Dermis blood vessel endothelial cell (primary cell): ENCODE measurements at places on chromosomes 12 and 14.
A peak's percentile ranks its signal among the peaks of the same experiment; 100 is the strongest.

- DNase-seq: no peak
These were observed 232.6 kb downstream of the EPS8 start for GRCh38 chr12:15556411-15557102.

- DNase-seq: no peak
These were observed 234.2 kb downstream of the TTC8 start for GRCh38 chr14:89058697-89059096.

DNA sequence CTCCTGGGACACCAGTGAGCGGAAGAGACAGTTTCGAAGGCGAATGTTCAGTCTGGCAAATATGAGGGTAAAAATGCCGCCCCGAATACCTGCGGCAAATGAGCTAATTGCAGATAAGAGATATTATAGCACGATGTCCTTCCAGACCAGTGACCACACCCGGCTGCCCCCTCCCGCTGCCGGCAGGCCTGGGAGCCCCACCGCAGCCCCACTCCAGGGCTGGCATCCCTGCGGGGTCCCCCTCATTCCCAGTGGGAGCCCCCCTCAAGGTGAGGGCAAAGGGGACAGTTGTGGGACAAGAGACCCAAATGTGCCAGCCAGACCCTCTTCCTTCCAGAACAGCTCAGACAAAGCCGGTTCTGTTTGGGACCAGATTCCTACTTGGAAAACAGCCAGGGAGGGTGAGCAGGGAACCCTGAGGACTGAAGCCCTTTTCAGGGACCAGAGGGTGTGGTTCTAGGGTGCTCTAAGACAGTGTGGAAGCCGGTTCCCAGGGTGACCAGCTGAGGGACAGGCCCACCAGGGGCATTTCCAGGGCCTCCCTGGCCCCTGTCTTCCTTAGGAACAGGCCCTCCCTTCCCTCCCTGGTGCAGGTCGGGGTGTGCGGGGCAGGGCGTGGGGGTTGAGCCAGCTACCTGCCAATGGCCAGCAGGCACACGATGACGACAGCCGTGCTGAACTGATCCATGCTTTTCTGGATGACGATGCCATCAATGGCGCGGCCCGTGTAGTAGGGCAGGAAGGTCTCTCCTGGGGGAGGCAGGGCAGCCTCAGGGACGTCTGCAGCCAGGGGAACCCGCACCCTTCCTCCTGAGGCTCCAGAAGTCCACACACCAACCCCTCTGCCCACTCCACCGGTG lies 16.2 kb downstream of the ABCB9 start:
- no peak for DNase-seq

GRCh38 chr14:92586963-92587699 lies 73.5 kb downstream of the RIN3 start:
- DNase-seq: no peak

DNA sequence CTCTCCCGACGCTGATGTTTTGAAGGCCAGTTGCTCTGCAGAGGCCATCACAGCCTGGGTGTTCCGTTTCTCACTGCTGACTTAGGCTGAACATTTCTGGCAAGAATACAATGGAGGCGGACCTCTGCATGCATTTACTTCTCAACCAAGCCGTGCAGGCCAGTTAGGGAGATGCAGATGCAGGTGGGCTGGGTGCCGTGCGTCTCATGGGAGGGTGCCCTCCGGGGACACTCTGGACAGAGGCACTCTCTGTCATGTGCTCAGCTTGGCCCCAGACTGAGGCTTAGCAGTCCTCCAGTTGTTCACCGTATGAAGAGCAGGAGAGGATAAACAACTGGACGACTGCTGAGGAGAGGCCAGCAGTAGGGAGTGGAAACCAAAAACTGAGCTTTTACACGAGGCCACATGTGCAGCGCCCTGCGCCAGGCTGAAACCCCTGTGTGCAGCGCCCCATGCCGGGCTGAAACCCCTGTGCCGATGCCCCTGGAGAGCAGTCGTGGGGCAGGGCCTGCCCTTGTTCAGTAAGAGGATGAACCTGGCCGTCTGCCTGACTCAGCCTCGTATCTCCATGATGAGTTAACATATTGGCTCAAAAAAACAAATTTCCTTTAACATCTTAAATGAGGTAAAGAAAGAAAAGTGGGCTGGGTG lies 32.3 kb downstream of the DDX51 start:
- DNase-seq: no peak

GRCh38 chr12:111664961-111665865 lies 20.5 kb downstream of the BRAP start:
- DNase-seq: no peak

DNA sequence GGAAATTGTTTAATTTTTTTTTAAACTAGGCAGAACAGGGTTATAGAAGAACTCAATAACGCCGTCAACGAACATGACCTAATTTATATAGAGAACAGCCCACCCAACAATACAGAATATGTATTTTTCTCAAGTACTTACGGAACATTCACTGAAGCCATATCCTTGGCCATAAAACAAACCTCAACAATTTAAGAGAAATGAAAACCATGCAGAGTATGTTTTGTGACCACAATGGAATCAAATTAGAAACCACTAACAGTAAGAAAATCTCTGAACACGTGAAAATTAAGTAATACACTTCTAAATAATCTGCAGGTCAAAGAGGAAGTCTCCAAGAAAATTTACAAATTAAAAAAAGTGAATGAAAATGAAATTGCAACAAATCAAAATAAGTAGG lies 9.4 kb downstream of the SART3 start:
- DNase-seq: no peak

DNA sequence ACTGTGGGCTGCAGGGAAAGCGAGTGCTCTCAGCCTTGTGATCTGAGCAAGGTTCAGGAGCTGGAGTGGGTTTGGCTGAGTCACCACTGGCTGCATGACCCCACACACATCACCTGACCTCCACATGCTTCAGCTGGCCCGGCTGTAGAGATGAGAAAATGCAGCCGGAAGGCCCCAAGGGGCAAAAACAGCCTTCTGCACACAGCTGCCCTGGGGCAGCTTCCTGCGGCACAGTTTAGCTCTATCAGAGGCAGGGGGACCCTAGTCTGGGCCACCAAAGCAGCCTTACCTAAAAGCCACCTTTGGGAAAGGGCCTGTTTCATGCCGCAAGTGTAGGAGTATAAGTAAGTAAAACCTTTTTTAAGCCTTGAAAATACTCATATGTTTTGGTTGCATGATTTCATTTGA lies 123.3 kb downstream of the SSPN start:
- DNase-seq: peak; percentile 79

DNA sequence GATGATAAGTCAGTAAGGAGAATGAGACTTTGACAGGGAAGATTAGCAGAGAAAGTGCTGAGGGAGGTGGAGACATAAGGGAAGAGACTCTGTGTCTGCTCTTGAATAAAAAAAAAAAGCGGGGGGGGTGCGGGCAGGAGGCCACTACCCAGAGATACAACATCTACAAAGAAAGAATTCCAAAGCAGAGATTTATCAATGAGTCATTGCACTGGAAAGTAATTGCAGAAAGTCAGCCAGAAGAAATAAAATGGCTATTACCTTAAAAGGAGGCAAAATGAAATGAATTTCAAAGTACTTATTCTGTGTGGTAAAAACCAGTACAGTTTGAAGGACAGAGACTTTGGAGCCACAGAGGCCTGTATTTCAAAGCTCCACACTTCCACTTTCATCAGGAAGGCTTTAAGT lies 267.1 kb upstream of the PRKD1 start:
- DNase-seq: no peak

GRCh38 chr12:62846491-62846890 lies 88.5 kb downstream of the PPM1H start:
- peak; percentile 26 for DNase-seq

DNA sequence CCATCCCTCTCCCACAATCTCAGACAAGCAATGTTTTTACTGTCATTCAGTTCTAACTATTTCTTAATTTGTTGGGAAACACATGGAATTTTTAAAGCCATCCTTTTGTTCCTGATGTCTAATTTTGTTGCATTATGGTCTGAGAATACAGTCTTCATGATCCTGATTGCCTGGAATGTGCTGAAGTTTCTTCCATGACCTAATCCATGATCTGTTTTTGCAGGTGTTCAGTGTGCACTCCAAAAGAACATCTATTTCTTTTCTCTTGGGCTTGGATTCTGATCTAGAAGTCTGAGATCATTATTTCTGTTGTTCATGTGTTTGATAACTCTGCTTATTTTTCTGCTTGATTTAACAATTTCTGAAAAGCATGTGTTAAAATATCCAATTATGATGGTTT lies 43.2 kb upstream of the PHC1 start:
- no peak for DNase-seq

GRCh38 chr14:53494587-53494986 lies 341.5 kb upstream of the DDHD1 start:
- DNase-seq: no peak

DNA sequence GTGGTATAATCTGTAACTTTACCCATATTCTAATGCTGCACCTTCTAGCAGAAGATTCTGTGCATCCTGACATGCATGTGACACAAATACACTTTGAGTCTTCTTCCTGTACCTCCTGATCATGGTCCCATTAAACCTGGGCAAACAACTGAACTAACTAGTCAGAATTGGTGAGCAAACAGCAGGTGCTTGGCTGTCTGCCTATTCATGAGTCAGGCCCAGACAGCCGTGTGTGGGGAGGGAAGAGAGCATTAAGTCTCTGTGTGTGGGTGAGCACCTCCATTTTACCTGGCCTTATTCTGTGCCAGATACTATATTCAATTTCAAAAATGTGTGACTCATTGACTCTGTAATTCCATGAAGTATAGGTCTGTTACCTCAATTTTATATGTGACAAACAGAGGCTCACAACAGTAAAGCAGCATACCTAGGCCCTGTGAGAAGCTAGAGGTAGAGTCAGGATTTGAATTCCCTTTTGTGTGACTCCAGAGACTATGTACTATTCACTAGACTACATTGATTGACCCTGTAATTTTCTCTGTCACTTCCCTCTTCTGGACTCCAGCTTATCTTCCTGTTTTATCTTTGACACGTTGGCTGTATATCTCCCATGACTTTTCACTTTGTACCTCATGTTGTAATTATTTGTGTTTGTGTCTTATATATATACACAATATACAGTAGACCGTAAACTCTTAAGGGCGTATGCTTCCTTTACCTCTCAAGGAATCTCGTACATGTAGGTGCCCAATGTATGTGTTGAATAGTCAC lies 32.2 kb downstream of the SUSD6 start:
- peak; percentile 90 for DNase-seq

DNA sequence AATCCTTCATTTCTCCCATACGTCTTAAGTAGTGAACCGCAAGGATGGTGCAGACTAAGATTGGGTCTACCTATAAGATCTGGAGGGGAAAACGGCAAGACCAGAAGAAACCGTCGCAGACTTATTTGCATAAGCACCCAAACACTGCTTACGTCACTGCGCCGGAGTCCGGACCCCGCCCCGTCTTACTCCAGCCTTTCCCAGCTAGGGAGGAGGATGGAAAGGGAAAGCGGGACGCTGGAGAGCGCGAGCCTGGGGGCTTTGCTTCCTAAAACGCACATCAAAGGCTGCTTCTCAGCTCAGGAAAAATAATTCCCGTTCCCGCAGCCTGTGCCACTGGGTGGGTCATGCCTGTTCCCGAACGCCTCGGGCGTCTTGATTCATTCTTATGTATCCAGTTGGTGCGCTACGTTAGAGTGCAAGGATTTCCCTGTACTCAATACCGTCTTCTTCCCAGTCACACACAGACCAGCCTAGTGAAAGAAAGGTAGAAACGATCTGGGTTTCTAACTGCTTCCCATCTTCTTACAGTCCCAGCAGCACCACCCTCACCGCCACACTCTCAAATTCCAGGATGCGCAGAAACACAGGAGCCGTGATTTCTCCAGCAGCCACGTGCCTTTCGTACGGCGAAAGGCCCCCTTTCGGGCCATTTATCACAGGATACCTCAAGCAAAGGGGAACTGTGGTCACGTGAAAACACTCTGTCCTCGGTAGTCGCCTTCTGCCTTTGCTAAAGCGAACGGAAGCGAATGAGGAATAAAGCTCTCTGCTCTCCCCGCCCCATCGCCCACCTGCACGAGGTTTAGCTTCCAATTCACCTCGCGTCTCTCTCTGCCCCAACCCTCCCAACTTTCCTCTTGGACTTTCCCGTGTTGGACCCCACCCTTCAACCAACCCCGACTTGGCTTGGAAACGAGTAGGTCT lies 1.1 kb downstream of the SLC6A15 start:
- peak; percentile 54 for DNase-seq

GRCh38 chr14:56195223-56195622 lies 77.0 kb downstream of the PELI2 start:
- DNase-seq: peak; percentile 26

GRCh38 chr12:100128512-100128908 lies 14.2 kb downstream of the BLTP3B start:
- peak; percentile 35 for DNase-seq

- no peak for DNase-seq
These were observed 117.5 kb downstream of the UNC79 start for GRCh38 chr14:93548102-93548843.

DNA sequence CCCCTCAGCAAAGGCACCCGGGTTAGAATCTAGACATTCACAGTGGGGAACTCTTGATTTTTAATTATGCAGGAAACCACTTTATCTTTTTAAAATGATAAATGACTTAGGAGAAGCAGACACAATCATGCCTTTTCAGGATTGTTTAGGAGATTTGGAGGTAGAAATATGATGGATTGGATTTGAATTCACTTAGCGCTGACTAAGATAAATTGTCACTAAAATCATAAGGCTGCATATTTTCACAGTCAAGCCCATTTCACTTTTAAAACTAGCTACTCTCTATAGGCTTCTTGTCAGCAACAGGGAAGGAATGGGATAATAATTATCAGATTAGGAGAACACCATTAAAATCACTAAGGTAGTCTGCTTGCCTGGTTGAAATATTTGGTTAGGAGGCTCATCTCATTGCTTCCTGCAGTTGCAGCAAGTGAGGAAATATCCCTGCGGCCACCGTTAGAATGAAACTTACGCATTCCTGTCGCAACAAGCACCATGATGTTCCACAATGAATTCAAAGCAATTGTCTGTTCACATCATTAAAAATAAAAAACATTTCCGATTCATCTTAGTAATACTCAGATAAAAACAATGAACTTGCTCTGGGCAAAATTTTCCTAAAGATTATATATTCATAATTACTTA lies 31.9 kb downstream of the DACT1 start:
- DNase-seq: no peak

- no peak for DNase-seq
These were observed 5.5 kb downstream of the SETD3 start for GRCh38 chr14:99475179-99475578.
